ENCODE measurements at places on chromosomes 13 and 19.

DNA sequence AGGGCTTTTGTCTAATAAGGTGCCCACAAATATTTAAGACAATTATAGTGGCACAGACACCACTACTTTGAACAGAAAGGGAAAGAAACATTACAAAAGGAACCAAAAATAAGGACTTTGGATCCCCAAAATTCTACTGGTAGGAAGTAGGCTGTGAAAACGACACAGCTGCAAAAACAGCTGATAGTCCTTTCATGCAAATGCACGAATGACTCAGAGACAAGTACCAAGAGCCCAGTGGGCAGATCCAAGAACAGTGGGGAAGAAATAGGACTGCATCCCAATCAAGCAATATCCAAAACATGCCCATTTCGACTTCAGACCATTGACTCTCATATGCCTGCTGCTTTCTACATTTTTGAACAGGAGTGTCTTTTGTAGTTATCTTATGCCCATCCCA is 269.4 kb upstream of the NBEA start:
- no peak for DNase-seq

DNA sequence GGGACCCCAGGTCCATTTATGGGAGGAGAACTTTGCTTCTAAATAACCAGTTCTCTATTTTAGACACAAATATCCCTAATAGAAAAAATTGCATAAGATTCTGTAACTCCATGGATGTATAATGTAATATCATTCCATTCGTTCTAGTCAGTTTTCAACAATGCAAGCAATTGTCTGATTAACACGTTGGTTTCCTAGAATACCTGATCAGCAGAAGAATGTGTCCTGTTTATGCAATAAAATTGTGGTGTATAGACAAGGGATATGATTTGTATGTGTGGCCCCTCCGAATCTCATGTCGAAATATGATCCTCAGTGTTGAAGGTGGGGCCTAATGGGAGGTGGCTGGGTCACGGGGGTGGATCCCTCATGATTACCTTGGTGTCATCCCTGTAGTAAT is 62.1 kb downstream of the RUBCNL start:
- no peak for DNase-seq

- DNase-seq, result no peak
Observed at GRCh38 chr19:40707615-40708014, 9.1 kb downstream of the COQ8B start.

DNA sequence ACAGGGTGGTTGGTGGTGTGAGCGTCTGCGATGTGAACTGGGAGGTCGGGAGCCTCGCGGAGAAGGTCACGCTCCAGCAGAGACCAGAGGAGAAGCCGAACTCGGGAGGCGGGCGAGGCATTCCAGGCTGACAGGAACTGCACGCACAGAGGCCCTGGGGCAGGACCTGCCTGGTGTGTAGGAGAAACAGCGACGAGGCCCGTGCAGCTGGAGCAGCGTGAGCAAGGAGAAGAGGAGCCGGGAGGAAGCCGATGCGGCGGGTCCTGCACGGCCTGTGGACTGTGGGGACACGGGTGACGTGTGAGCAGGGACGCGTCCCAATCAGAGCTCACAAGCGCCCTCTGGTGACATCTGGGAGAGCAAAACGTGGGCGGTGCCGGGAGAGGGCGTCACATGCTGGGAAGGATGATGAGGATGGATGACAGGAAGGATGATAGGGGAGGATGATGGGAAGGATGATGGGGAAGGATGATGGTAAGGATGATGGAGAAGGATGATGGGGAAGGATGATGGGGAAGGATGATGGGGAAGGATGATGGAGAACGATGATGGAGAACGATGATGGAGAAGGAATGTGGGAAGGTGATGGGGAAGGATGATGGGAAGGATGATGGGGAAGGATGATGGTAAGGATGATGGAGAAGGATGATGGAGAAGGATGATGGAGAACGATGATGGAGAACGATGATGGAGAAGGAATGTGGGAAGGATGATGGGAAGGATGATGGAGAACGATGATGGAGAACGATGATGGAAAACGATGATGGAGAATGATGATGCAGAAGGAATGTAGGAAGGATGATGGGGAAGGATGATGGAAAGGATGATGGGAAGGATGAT is 16.1 kb upstream of the MADCAM1 start:
- peak; percentile 69 for DNase-seq

DNA sequence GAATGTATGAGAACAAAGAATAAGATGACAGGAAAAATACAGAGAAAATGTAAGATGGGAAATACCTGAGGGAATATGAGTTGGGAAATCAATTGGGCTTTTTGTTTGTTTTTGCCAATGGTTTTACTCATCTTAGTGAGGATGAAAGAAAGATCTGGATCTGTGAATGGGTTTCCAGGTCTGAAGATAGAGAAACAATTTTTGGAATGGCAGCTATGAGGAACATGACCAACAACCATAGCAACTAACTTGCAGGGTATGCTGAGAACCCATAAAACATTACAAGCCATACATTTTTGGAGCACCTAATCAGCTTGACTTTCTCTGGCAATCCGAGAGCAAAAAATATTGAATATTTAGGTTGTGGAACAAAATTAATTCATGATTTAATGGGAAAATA is 290.0 kb downstream of the KCTD12 start:
- no peak for DNase-seq

DNA sequence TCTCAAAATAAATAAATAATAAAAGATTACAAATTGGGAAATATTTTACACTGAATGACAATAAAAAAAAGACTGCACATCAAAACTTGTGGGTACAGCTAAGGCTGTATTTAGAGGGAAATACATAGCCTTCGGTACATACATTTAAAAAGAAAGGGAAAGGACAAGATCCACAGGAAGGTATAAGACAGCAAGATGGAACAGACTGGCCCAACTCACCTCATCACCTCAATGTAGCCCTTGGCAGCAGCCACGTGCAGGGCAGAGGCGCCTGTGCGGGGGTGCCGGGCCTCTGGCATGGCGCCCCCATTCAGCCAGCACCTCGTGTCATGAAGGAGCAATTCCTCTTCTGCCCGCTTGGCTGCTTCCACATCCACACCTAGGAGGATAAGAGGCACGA is 14.2 kb downstream of the PPP1R12C start:
- DNase-seq, result no peak

DNA sequence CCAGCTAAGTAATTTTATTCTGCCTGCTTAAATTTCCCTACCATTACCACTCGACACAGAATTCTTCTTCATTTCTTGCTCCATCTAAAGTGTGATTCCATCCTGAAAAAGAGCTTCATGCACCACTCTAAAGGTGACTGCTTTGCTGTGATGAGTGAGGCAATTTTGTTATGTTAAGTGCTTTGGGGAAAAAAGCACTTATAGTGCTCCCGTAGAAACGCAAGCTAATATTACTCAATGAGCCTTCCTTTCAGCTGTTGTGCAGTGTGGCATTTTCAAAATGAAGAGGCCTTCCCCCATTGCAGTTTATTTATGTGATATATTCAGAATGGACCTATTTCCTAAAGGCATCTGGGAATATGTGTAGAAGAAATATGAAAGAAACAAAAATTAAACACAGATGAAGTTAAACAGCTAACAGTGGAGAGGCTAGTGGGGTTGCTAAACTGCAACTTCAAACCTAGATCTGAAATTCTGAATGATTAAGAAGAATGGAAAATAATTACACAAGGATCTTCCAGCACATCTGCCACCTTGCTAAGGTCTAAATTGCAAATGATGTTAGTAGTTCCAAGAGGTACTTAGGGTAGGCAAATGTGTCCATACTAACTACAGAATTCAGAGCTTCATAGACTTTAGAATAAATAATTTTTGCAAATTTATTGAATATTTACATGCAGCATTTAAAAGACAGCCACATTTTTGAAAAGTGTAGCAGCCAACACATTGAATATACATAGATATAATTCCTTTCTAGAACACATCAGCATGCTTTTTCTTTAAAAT is 211.7 kb downstream of the DCT start:
- no peak for DNase-seq

GRCh38 chr19:45613926-45614725 is 12.1 kb upstream of the GPR4 start:
- peak; percentile 93 for DNase-seq

GRCh38 chr19:47680858-47681332 is 32.3 kb upstream of the EHD2 start:
- DNase-seq, result no peak

DNA sequence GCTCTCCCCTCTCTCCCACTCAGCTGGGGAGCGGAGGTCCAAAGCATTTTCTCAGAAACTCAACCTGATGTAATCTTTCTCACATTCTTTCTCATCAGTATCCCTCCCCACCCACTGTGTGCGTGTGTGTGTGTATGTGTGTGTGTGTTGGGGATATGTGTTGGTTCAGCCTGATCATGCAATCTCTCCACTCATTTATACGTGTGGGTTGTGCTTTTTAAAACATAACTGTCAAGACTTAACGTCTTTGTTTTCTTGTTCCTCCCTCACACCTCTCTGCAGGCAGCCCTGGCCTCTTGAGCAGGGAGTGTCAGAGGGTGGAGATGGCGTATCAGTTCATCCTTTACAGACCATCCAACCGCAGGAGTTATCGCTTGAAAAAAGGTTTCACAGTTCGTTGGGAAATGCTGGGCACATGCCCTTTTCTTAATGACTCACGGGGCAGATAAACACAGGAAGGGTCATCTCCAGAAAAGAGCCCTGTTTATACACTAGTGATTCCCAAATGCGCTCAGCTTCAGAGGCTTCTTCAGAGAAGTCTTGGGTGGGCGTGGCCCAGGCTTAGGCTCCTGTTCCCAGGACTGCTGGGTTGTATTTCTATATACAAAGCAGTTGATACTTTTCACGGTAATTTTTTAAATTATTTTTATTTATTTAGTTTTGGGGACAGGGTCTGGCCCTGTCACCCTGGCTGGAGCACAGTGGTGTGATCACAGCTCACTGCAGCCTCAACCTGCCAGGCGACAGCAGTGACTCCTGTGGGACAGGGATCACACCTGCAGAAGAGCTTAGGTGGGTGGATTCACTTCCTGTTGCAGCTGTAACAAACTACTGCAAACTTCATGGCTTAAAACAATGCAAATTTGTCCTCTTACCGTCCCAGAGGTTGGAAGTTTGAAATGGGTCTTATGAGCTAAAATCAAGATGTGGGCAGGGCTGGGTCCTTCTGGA is 60.3 kb downstream of the CCDC70 start:
- no peak for DNase-seq

DNA sequence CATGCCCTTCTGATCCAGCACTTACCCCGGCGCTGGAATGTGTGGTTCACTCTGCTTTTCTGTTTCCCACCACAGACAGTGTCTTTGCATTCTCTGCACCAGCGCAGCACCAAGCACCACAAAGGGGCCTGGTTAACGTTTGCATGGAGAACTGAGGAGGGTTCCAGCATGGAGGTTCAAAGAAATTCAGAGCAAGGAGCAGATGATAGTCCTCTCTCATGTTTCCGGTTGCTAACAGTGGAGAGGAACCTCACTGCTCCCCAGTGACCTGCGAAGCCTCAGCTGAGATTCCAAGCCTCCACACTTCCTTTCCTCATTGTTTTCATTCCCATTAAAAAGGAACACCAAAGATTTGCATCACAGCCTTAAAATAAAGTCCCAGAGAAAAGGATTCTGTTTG is 99.7 kb downstream of the STARD13 start:
- no peak for DNase-seq

DNA sequence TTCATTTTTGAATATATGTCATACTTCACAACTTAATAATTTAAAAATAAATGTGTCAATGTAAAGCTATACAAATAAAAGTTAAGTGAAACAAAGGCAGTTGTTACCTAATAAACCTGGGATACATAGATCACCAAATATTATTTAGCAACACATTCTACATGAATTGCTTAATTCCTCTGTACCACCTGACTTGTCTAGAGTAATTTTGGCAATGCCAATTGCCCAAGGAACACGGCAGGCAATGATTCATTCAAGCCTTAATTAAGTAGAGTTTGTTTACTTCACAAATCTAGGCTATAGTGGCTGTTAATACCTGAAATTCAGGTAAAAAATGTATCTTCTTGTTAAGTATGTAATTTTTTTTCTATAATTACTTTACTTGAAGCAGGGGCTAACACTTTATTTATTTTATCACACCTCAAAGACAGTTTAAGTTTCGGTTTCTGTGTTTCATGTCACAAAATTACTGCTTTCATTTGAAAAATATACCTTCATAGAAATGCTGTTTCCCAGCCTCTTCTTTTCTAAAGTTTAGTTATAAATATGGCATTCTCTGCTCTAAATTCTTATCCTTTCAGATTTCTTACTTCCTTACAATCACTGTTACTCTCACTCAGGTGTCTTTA is 705.7 kb downstream of the SLITRK5 start:
- no peak for DNase-seq

DNA sequence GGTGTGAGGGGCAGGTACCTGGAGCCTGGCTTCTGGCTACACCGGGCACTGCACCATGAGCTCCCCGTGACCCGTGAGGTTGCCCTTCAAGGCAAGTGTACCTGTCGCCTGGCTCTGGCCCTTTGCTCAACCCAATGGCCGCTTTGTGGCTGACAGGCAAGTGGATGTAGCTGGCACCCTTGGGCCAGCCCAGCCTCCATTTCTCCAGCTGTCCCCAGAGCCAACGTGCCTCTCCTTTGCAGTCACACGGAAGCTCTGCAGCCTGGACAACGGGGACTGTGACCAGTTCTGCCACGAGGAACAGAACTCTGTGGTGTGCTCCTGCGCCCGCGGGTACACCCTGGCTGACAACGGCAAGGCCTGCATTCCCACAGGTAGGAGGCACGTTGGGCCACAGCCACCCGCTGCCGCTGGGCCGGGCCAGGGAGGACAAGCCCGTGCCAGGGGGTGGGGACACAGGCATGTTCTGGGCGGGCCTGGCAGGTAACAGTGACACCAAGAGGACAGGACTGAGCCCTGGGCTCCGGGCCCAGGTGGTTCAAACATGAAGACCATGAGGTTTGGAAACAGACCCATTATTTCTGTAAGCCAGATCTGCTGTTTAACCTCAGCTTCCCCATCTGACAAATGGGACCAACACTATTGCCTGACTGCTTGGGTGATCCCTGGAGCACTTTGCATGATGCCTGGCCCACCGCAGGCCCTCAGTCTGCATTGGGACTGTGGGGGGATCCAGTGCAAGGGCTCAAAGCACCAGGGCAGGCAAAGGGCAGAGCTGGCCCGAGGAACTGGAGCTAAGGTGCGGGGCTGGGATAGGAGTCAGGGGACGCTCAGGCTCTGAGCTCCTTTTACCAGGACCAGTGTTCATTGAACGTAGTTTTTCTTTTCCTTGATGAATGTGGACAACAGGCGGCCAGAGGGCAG is 17.5 kb upstream of the PROZ start:
- DNase-seq, result no peak

- no peak for DNase-seq
Observed at GRCh38 chr13:45276913-45277312, 64.1 kb downstream of the TPT1 start.

DNA sequence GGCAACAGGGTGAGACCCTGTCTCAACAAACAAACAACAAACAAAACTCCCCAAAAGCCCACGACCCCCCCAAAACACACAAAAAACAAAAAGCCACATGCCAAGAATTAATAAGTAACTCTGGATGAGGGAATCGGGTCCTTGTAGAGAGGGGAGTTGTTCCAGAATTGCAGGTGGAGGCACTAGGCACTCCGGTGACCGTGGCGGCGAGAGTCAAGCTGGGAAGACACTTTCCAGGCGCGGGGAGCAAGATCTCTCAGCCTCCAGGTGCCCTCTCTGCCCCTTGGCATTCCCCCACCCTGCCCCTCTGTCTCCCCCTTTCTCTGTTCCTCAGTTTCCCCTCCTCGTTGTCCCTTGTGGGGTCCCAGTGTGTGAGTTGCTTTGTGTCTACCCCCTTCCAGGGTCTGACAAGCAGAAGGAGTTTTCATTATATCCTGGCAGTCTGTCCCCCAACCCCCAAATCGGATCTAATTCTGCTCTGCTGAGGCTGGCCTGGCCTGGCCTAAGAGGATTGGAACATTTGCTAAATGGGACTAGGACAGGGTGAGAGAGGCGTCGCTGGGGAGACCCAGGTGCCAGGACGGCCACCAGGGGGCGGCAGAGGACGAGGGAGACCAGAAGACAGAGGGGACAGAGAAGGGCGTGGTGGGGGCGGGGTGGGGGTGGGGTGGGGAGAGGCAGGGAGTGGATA is 8.3 kb upstream of the CRX start:
- DNase-seq, result peak; percentile 56

Measured in kidney tubule cell (primary cell).